Stimulated activated naive CD4-positive, alpha-beta T cell (primary cell): ENCODE measurements at places on chromosomes 7 and 10.

DNA sequence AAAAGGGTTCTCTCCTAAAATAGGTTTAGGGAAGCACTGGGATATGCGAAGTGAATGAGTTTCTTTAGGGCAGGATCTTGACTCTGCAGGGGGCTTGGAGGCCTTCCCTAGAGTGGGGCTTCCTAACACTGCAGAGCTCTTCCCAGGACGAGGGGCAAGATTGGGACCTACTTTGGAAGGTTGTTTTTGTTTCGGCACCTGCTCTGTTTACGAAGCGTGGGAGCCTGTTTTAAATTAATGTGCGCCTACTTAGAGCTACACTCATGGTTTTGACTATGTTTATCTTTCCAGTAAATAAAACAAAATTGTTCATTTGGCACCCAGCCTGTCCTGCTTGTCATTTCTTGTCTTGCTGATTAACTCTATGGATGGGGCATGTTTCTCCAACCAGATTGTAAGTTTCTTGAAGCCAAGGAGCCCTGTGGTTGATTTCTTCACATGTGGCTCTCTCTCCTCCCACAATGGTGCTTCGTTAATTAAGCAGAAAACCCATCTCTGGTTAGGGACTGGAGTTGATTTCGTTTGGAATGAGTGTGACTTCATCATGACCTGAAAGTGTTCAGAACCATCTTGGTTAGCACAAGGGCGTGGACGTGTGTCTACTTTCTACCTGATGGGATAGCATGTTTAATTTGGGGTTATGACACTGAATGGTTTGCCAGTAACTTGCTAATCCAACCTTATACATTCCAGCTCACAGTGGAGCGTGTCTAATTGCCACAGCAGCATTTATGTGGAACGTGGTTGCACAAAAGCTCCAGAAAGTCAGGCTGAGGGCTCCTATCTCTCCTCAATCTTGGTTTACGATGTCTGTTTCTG, 98.1 kb downstream of the TCF7L2 start:
- DNase-seq: no peak

- no peak for DNase-seq
Measured at GRCh38 chr7:33261585-33261984, 132.2 kb downstream of the BBS9 start.

DNA sequence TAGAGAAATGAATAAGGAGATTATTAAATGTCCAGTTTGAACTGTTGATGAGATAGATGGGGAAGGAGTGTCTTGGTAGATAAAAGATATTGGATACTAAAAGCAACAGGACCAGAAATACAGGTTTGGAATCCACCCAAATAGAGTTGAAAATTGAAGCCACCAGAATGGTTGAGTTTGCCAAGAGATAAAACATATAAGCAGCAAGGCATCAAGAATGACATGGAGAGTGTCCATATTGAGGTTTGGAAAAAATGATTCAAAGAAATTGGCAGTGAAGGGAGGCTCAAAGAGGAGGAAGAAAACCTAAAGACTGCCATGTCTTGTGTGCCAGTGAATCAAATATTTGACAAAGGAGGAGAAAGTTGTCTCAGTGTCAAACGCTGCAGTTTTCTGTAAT, 24.2 kb downstream of the CFAP69 start:
- DNase-seq: no peak

- DNase-seq: no peak
Measured at GRCh38 chr10:7302392-7302906, 108.4 kb downstream of the SFMBT2 start.

DNA sequence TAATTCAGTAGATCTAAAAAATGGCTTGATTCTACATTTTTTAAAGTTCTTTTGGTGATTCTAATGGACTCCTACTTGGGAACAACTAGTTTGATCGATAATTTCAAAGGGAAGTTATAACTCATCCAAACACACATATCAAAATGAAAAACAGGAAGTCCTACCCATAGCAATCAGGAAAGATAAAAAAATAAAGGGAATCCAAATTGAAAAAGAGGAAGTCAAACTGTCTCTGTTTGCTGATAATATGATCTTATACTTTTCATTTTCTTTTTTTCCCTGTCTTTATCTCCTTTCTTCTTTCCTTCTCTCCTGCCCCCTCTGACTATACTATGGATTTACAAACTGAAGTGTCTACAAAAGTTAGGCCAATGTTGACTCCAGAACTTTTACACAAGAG, 118.8 kb downstream of the IQUB start:
- no peak for DNase-seq

DNA sequence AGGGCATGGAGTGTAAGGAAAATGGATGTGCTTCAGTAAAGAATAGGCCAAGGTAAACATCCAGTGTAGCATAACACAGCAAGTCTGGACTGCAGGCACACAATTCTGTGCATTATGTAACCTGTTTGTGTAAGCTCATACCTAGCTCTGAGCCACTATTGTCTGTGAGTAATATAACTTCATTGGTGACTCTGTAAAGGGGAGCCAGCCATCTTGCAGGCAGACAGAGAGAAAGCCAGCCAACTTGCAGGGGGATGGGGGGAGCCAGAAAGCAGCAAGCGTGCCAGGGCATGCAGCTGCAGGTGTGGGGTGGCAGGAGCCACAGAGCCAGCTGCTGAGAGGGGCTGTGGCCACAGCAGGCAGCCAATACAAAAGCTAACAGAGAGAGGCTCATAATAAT, 449.2 kb downstream of the IPMK start:
- no peak for DNase-seq

- no peak for DNase-seq
Measured at GRCh38 chr10:105950410-105950809, 1214.1 kb downstream of the SORCS1 start.

GRCh38 chr10:62250594-62251198, 17.9 kb downstream of the RTKN2 start:
- no peak for DNase-seq

GRCh38 chr7:15561835-15562234, at the start of gene AGMO:
Gene AGMO, minus strand, starts transcription at chr7:15562015.
- DNase-seq: no peak

DNA sequence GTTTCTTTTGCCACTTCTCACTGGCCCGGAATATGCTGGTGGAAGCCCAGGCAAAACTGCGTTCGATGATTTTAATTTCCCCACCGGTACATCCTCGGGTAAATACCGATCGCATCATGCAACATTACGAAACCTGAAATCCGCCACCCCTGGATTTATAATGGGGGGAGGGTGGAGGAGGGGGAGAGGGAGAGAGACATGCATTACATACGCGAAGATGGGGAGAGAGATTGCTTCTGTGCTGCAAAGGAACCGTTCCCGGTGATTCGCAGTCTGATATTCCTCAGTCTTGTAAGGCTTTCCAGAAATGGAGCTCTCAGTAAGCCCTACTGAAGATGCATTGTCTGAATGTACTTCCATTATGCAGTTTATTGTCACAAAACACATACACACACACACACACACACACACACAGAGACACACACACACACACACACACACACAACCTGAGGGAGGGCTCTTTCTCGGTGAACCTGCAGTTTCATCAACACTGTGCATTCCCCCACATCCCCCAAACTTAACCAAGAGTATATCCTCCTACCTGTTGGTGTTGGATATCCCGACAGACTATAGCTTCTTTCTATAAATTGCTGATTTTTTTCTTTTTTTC, 741 bp downstream of the GPR85 start:
- no peak for DNase-seq

GRCh38 chr7:139669106-139670061, 108.4 kb downstream of the HIPK2 start:
- no peak for DNase-seq

- DNase-seq: no peak
Measured at GRCh38 chr7:68155676-68156075, 1159.0 kb downstream of the TYW1 start.

DNA sequence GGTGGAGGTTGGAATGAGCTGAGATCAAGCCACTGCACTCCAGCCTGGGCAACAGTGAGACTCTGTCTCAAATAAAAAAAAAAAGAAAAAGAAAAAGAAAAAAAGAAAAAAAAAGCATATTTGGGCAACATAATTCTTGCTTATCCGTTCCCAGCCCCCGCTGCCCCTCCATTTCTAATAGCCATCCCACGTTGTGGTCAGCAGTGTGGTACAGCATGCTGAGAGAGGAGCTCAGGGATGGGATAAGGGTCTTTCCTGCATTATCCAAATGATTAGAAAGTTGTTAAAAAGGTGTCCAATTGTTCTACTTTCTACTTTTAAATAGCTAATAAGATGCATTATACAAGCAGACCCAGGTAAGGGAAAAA, 104.9 kb upstream of the ZNF92 start:
- DNase-seq: no peak

DNA sequence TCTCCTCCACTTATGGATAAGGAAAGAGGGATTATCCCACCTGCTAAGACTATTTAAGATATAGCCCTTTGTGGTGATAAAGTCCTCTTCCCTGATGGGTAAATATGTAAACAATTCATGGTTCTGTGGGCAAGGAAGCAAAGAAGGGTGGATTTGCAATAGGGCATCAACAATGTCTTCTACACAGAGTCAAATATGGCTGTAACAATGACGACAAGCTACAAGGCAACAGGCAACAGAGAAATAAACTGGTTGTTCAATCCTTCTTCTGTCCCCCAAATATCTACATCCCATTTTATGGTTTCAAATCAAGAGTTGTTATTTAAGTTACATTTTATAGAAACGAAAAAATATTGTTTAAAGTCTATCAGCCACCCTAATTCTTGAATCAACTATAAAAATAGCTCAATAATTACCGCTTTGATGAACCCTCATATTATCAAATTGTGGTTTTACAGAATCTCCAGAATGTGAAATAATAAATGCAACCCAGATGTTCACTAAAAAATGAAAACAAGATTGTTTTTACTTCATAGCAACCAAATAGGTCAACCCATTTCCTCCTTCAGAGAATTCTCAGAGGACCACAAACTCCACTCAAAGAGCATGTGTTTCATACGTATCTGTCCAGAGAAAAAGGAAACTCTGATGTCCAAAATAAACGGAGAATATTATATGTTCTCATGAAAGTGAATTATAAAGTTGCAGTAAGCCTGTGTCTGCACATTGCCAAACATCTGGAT, 13.8 kb downstream of the CYTH3 start:
- no peak for DNase-seq
